ENCODE measurements at places on chromosomes 3 and 15. TPM values are rescaled to one million over a fixed set of nuclear protein-coding genes. Genes with fewer than 3 reads are reported as not detected.

The SLC27A2 gene
- polyA plus RNA-seq: 70.6 TPM

The TIMP4 gene
- 1.0 TPM for polyA plus RNA-seq

The GP5 gene
- polyA plus RNA-seq: 0.40 TPM

The REC114 gene
- polyA plus RNA-seq: not detected

The SLC6A1 gene
- polyA plus RNA-seq: 1.7 TPM

The PARP15 gene
- polyA plus RNA-seq: 0.45 TPM

The SRGAP3 gene
- 19.5 TPM for polyA plus RNA-seq

The GNB4 gene
- 29.2 TPM for polyA plus RNA-seq

The PTH1R gene
- 178 TPM for polyA plus RNA-seq

The GOLGA6L10 gene
- 7.8 TPM for polyA plus RNA-seq

The MEX3B gene
- polyA plus RNA-seq: 11.1 TPM

The NLGN1 gene
- polyA plus RNA-seq: 2.9 TPM

The TM6SF1 gene
- polyA plus RNA-seq: 3.2 TPM

The FOXL2 gene
- polyA plus RNA-seq: not detected

The USF3 gene
- 26.5 TPM for polyA plus RNA-seq

The MOBP gene
- polyA plus RNA-seq: 0.22 TPM

The TRAT1 gene
- not detected for polyA plus RNA-seq

The IL5RA gene
- polyA plus RNA-seq: 0.73 TPM

The DUOXA2 gene
- polyA plus RNA-seq: not detected

The HTR3D gene
- polyA plus RNA-seq: not detected

The MASP1 gene
- 8.7 TPM for polyA plus RNA-seq

The PLCH1 gene
- polyA plus RNA-seq: 13.6 TPM

The SKOR1 gene
- 0.70 TPM for polyA plus RNA-seq

The IL12A gene
- 1.3 TPM for polyA plus RNA-seq

The ALDH1A2 gene
- 284 TPM for polyA plus RNA-seq

The PRKCD gene
- polyA plus RNA-seq: 20.3 TPM

The ATR gene
- 40.0 TPM for polyA plus RNA-seq

The LRRC34 gene
- polyA plus RNA-seq: 18.1 TPM

The DLL4 gene
- 5.1 TPM for polyA plus RNA-seq

The SPATA12 gene
- 0.22 TPM for polyA plus RNA-seq

The TERC gene
- polyA plus RNA-seq: 0.35 TPM

The NRROS gene
- polyA plus RNA-seq: 2.6 TPM

The SERPINI2 gene
- 1.9 TPM for polyA plus RNA-seq

The LRRIQ4 gene
- polyA plus RNA-seq: 0.12 TPM

The COL7A1 gene
- 21.6 TPM for polyA plus RNA-seq

The TMEM108 gene
- 1.6 TPM for polyA plus RNA-seq

The ALDH1L1 gene
- 44.0 TPM for polyA plus RNA-seq

The SLC22A13 gene
- 4.4 TPM for polyA plus RNA-seq

The CEP152 gene
- polyA plus RNA-seq: 14.6 TPM
